ENCODE measurements at places on chromosomes 7 and 10.

GRCh38 chr10:132876131-132876860, 66.1 kb downstream of the CFAP46 start:
- no peak for DNase-seq

GRCh38 chr10:34190580-34190979, 624.5 kb downstream of the PARD3 start:
- DNase-seq, result no peak

DNA sequence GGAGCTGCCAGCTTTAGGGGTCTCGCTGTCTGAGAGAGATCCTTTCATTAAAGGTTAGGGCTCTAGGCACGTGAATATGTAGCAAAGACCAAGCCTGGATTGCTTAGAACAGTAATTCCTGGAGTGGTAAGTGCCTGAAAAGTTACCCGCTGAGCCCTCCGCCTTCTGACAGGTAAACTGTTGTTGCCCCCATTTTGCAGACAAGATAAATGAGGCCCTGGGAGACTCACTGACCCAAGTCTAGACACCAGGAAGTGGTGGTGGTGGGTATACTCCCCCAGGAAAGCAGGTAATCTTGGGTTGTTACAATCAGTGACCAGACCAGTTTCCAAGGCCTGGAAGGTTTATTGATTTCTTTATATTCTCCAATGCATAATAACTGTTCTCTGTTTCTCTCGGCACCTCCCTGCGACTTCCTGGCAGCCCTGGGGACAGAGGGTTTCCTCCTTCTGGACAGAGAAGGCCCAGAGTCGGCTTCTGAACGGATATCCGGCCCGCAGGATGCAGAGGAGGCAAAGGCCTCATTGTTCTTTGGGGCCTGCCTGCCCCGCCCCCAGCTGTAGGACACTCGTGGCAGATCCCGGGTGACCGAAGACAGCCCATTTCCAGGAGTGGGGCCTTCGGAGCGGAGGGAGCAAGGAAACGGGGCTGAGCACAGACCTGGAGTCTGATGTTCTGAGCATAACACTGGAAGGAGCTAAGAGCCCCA, 1.3 kb upstream of the GRK5 start:
- DNase-seq, result no peak

- DNase-seq, result no peak
These were observed 1.6 kb downstream of the GHRHR start for GRCh38 chr7:30965372-30965771.

- no peak for DNase-seq
These were observed 27.9 kb downstream of the FGFR2 start for GRCh38 chr10:121570315-121570714.

DNA sequence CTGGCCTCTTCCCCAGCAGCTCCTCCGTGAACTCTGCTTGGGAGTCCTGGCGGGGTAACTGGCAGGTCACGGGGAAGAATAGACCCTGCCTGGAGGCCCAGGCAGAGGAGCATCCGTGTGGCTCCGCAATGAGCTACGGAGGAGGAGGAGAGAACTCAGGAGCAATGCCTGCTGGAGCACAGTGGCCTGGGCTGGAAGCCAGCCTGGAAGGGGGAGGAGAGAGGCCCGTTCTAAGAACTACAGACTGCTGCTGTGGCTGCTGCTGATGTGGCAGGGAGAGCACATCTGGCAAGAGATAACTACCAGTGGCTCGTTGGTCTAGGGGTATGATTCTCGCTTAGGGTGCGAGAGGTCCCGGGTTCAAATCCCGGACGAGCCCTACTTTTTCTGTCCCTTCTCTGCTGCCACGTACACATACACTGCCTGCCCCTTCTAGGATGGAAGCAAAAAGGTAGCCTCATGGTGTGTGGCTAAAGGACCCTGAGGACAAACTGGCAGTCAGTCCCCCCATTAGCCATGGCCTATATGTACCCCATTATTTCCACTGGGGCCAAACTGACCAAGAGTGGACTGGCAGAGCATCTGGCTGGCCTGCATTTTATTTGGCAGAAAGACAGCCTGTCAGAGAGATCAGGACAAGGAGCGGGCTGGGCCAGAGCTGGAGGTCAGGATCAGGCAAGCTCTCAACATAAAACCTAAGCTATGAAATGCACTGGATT, 7.7 kb upstream of the OPN1SW start:
- no peak for DNase-seq

DNA sequence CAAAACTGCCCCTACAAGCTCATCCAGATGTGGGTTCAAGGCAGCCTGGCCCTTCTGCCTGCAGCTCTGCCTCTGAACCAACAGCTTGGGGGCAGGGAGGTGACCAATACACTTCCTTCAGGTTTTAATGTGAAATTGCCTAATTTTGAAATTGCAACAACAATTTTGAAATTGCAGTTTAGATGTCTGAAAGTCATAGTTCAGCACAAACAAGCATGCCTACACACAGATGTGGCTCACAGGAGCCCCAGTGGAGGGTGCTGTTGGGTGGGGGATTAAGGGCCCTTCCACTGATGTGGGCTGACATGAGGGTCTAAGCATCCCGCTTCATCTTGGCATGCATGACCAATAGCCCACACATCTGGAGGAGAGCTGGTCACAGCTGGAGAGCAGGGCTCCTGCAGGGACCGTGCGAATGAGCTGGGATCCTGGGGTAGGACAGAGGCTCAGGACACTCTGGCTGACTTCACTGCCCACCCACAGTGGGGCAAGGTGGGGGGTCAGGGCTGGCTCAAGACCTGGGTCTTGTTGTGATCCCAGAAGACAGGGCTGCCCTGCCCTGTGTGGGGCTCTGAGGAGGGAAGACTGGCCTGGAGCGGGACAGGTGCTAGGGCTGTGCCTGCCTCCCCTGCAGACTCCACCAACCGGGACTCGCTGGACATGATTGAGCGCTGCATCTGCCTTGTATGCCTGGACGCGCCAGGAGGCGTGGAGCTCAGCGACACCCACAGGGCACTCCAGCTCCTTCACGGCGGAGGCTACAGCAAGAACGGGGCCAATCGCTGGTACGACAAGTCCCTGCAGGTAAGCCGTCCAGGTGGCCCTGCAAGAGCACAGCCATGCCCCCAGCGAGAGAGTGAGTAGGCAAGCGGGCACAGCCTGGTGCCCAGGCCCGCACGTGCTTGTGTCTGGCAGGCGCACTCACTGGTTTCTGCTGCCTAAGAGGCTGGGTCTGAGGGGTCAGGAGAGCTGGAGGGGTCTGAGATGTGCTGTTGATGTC, 32.3 kb downstream of the CHAT start:
- no peak for DNase-seq

GRCh38 chr7:489876-490275, 29.8 kb downstream of the PDGFA start:
- no peak for DNase-seq

DNA sequence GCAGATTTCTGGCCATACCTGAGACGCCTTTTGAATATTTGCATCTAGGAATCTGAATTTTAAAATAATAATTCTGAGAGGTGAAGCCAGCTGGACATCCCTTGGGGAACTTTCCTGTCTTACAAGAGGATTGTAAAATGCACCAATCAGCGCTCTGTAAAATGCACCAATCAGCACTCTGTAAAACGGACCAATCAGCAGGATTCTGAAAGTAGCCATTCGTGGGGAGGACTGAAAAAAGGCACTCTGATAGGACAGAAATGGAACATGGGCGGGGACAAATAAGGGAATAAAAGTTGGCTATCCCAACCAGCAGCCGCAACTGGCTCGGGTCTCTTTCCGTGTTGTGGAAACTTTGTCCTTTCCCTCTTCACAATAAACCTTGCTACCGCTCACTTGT, 9.9 kb downstream of the PPIF start:
- DNase-seq, result no peak
